ENCODE measurements at places on chromosomes 5 and 9.

DNA sequence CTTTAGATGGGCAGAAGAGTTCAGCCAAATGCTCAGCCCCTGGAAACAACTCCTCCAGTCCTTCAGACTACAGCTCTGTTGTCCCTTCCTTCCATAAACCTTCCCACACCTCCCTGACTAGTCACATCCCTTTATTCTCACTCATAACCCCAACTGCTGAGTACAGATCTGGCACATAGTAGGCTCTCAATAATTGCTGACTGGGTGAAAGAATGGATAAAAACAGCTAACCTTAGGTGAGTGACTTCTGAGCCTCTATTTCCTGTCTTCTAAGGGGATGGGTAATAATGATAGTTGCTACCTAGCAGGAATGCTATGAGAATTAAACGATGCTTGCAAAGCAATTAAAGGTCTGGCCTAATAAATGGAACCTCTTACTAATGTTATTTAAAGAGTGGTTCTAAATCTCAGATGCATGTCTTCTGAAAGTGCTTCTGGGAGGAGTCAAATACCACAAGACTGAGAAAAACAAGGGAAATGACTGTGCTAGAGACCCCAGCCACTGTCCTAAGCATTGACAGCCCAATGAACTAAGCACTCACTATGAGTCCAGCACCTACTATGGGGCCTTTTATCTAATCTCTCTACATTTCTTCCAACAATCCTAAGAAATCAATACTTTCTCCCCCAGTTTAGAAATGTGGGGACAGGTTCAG, 2.5 kb upstream of the NR6A1 start:
- peaks cover 78% of the 10 kb centered on the region for H3K4me1 ChIP-seq
- no peak overlapping the region for H3K27ac ChIP-seq
- peaks cover 24% of the 10 kb centered on the region for H3K27me3 ChIP-seq

GRCh38 chr9:134536101-134536900, 105.3 kb upstream of the COL5A1 start:
- no peak overlapping the region for H3K27ac ChIP-seq
- DNase-seq, result peak; percentile 19
- H3K36me3 ChIP-seq, result no peaks in the 10 kb centered on the region
- H3K4me1 ChIP-seq, result no peaks in the 10 kb centered on the region

DNA sequence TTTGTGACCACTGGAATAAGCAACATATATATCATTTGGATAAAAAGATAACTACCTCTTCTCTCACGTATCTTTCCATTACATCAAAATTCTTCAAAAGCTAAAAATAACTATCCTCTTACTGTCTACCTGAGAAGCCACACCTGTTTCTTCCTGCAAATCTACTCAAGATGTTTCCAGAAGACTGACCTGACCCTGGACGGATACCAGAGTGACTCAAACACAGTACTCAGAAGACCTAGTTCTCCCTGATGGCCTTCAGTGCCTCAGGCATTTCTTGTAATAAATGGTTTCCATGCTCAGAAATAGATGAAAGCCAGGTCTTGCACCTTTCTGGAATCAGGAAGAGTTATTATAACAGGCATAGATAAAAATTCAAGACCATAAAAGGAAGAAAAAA, 245.9 kb upstream of the PIK3R1 start:
- no peaks in the 10 kb centered on the region for H3K36me3 ChIP-seq
- no peaks in the 10 kb centered on the region for H3K27me3 ChIP-seq
- no peaks in the 10 kb centered on the region for H3K4me1 ChIP-seq

- no peak overlapping the region for H3K4me3 ChIP-seq
- no peaks in the 10 kb centered on the region for H3K36me3 ChIP-seq
- DNase-seq, result no peak
- H3K4me1 ChIP-seq, result no peaks in the 10 kb centered on the region
- H3K27me3 ChIP-seq, result no peaks in the 10 kb centered on the region
- no peak overlapping the region for H3K27ac ChIP-seq
Measured at GRCh38 chr5:164052536-164053093, 547.2 kb downstream of the MAT2B start.

GRCh38 chr5:83687124-83687619, 33.5 kb downstream of the HAPLN1 start:
- no peak overlapping the region for H3K27ac ChIP-seq
- no peak overlapping the region for H3K4me3 ChIP-seq
- no peaks in the 10 kb centered on the region for H3K36me3 ChIP-seq
- H3K4me1 ChIP-seq, result no peaks in the 10 kb centered on the region

DNA sequence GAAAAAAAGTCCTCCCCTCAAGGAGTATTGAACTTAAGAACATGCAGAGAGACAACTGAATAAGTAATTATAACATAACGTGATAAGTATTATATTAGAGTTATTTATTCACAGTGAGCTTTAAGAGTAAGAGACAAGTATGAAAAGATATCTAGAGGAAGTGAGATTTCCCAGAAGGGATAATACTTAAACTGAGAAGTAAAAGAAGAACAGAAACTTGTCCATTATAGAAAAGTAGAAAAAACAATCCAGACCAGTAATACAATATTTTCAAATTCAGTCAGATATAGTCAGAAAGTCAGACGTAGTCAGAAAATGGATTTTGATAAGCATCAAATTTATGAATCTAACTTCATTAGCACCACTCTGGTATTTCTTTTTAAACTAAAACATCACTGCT, 613.0 kb upstream of the CCNG1 start:
- no peaks in the 10 kb centered on the region for H3K27me3 ChIP-seq
- H3K4me1 ChIP-seq, result no peaks in the 10 kb centered on the region
- H3K36me3 ChIP-seq, result no peaks in the 10 kb centered on the region
- no peak overlapping the region for H3K27ac ChIP-seq
- no peak for DNase-seq

- H3K4me3 ChIP-seq, result no peak overlapping the region
- H3K4me1 ChIP-seq, result no peaks in the 10 kb centered on the region
- H3K36me3 ChIP-seq, result no peaks in the 10 kb centered on the region
- H3K27ac ChIP-seq, result no peak overlapping the region
- no peak for DNase-seq
- H3K27me3 ChIP-seq, result no peaks in the 10 kb centered on the region
Measured at GRCh38 chr5:82911910-82912309, 165.3 kb downstream of the TMEM167A start.

DNA sequence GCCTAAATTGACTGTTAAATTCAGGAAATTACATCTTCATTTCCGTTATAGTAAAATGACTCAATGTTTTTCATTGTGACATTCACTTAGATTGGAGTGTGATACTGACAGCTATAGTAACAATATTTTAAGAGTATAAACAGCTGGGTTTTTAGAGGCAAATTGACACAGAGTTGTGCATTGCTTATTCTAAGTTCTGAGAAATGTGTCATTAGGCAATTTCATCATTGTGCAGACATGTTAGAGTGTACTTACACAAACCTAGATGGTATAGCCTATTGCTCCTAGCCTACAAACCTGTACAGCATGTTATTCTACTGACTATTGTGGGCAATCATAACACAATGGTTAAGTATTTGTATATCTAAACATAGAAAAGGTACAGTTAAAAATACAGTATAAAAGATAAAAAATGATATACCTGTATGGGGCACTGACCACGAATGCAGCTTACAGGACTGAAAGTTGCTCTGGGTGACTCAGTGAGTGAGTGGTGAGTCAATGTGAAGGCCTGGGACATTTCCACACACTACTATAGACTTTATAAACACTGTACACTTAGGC, 132.7 kb downstream of the PDE4D start:
- H3K4me3 ChIP-seq, result no peak overlapping the region
- no peaks in the 10 kb centered on the region for H3K36me3 ChIP-seq
- no peak overlapping the region for H3K27ac ChIP-seq
- DNase-seq, result no peak

DNA sequence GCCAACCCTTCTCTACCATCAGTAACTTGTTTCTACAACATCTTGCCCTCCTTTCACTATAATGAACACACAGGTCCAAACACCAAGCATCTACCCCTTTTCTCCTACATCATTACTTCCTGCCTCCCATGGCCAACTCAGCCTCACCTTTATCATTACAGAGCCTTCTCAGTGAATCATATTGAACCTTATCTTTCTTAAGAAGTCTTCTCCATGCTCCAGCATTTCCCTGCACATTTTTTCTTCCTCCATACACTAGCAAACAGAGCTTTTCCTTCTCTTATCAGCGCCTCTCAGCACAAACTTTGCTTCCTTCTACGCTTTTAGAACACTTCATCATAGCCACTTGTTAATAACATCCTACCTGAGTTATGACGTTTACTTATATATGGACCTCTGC, 148.2 kb downstream of the ARL15 start:
- peaks cover 16% of the 10 kb centered on the region for H3K36me3 ChIP-seq
- DNase-seq, result no peak
- H3K27me3 ChIP-seq, result no peaks in the 10 kb centered on the region
- no peak overlapping the region for H3K4me3 ChIP-seq
- H3K27ac ChIP-seq, result no peak overlapping the region
- H3K4me1 ChIP-seq, result no peaks in the 10 kb centered on the region

GRCh38 chr5:106171132-106171531, 1499.6 kb downstream of the EFNA5 start:
- no peak overlapping the region for H3K4me3 ChIP-seq
- no peaks in the 10 kb centered on the region for H3K36me3 ChIP-seq
- no peaks in the 10 kb centered on the region for H3K27me3 ChIP-seq
- no peak overlapping the region for H3K27ac ChIP-seq

DNA sequence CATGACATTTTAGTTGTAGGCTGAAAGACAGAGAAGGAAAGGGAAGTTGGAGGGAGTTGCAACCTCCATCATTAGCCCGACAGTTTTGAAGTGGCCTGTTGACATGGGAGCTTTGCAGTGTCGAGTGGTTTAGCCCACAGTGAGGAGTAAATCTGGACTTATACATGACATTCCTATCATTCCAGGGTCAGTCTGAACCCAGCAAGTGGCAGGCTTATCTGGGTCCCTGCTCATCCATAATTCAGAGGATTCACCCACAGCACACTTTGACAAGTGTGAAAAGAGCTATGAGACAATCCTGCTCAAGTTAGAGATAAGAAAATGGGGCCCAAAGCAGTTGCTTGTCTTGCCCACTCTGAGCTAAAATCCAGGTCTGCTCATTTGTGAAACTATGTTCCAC, 8.4 kb upstream of the TNC start:
- no peaks in the 10 kb centered on the region for H3K27me3 ChIP-seq
- H3K36me3 ChIP-seq, result no peaks in the 10 kb centered on the region
- no peak overlapping the region for H3K27ac ChIP-seq
- no peaks in the 10 kb centered on the region for H3K4me1 ChIP-seq

DNA sequence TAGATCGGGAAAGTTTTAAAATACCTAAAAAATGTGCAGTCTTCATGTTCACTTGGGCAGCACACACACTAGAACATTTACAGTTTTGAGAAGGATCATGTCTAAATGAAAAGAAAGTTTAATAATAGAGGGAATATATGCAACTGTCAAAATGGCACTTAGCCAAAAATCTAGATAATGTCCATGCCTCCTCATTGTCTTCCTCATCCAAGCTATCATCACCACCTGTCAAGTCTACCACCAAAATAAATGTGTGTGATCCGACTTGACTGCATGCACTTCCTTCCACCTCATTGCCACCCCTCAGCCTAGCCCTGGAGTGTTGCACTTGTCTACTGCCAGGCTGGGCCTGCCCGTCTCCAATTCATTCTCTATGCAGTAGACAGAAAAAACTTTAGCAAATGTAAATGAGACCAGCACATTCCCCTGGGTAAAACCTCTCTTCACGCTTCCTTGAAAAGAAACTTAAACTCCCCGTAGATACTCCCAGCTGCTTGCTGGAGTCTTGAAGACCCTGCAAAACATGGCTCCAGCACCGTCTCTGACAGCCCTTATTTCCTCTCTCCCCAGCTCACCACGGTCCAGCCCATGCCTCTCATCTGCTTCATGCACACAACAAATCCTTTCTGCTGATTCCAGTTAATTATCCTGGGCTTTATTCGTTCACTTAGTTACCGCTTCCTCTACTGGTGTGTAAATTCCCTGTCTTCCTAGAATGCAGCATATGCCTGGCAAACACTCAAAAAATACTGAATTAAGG, 66.9 kb downstream of the FANCC start:
- DNase-seq, result no peak
- no peaks in the 10 kb centered on the region for H3K27me3 ChIP-seq
- no peaks in the 10 kb centered on the region for H3K4me1 ChIP-seq
- peaks cover 6% of the 10 kb centered on the region for H3K36me3 ChIP-seq
- H3K4me3 ChIP-seq, result no peak overlapping the region

GRCh38 chr9:79471580-79472543, 99.9 kb upstream of the TLE4 start:
- H3K4me3 ChIP-seq, result no peak overlapping the region
- H3K36me3 ChIP-seq, result no peaks in the 10 kb centered on the region
- H3K27me3 ChIP-seq, result no peaks in the 10 kb centered on the region
- no peaks in the 10 kb centered on the region for H3K4me1 ChIP-seq
- no peak for DNase-seq
- H3K27ac ChIP-seq, result no peak overlapping the region

GRCh38 chr5:132556153-132556762, 519 bp upstream of the RAD50 start:
- H3K4me3 ChIP-seq, result peak overlapping the region; percentile 62
- DNase-seq, result no peak
- no peaks in the 10 kb centered on the region for H3K36me3 ChIP-seq

DNA sequence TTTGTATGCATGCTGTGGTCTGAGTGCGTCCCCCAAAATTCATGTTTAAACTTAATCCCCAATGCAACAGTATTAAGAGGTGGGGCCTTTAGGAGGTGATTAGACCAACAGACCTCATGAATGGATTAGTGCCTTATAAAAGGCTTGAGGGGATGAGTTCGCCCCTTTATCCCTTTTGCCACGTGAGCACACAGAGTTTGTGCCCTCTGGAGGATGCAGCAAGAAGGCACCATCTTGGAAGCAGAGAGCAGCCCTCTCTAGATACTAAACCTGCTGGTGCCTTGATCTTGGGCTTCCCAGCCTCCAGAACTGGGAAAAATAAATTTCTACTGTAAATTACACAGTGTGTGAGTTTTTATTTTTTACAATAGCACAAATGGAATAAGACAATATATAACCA, 177.1 kb upstream of the SPRY4 start:
- no peak for DNase-seq
- no peaks in the 10 kb centered on the region for H3K4me1 ChIP-seq
- no peaks in the 10 kb centered on the region for H3K36me3 ChIP-seq
- no peak overlapping the region for H3K4me3 ChIP-seq

GRCh38 chr5:95554331-95554646, 488 bp downstream of the SKIC3 start:
- no peak for DNase-seq
- H3K27me3 ChIP-seq, result no peaks in the 10 kb centered on the region
- H3K27ac ChIP-seq, result peak overlapping the region; percentile 89
- peaks cover 22% of the 10 kb centered on the region for H3K4me1 ChIP-seq

GRCh38 chr5:27091858-27092257, 53.5 kb upstream of the CDH9 start:
- no peak overlapping the region for H3K4me3 ChIP-seq
- H3K36me3 ChIP-seq, result no peaks in the 10 kb centered on the region
- no peak for DNase-seq
- no peak overlapping the region for H3K27ac ChIP-seq

GRCh38 chr9:74672237-74672636, 175.1 kb downstream of the RORB start:
- no peaks in the 10 kb centered on the region for H3K36me3 ChIP-seq
- DNase-seq, result no peak
- H3K27ac ChIP-seq, result no peak overlapping the region
- no peaks in the 10 kb centered on the region for H3K4me1 ChIP-seq
- H3K4me3 ChIP-seq, result no peak overlapping the region
